GM20000 (cell line): ENCODE measurements at places on chromosomes 12 and 14.

- no peak for DNase-seq
Observed at GRCh38 chr12:47908738-47909137, 3.9 kb upstream of the VDR start.

DNA sequence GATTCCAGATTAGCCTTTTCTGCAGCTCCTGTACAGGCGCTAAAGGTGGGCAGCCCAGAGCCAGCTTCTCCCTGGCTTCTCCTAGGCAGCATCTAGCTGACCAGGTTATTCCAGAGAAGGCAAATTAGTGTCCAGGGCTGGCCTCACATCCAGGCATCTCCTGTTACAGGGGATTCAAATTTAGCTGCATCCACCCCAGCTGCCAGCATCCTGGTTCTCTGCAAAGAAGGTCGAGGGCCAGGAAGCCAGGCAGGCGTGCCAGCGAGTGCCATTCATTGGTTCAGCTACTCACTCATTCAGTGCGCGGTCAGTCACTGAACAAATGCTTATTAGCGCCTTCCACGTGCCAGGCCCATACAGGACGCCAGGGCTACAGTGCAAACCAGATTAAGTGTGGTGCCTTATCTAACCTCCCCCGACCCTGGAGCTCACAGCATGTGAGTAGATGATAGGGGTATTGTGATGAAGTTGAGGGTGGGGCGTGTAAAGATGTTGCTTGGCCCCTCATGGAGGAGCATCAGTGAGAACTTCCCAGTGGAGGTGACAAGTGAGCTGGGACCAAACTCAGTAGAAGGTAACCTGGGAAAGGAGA is 15.7 kb upstream of the FAM222A start:
- DNase-seq, result no peak

- no peak for DNase-seq
Observed at GRCh38 chr14:56100556-56100955, 17.7 kb upstream of the PELI2 start.

- no peak for DNase-seq
Observed at GRCh38 chr12:9651265-9651729, 18.2 kb upstream of the CLEC2D start.

DNA sequence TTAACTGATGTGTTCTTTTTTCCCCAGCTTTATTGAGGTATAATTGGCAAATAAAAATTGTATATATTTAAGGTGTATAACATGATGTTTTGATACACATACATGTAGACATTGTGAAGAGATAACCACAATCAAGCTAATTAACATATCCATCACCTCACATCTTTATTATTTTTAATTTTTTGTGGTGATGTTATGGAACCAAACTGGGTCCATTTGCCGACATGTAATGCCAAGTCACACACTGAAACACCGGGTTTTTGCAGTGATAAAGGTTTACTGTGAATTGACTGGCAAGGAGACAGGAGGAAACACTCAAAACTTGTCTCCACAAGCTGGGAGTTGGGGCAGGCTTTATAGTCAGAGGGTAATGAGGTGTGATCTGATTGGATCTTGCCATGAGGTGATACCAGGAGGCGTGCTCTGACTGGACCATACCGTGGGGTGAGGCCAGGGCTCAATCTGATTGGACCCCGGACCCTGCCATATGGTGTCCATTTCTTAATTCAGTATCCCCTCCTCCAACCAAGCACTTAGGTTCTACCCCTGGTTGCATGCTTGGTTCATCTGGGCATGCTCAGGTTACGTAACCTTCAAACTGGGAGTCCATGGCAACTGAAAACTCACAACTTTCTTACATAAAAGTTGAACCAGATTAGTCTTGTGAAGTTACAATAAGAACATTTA is 11.8 kb upstream of the WSCD2 start:
- DNase-seq, result no peak

- DNase-seq, result no peak
Observed at GRCh38 chr12:125564753-125565152, 499.5 kb downstream of the AACS start.

DNA sequence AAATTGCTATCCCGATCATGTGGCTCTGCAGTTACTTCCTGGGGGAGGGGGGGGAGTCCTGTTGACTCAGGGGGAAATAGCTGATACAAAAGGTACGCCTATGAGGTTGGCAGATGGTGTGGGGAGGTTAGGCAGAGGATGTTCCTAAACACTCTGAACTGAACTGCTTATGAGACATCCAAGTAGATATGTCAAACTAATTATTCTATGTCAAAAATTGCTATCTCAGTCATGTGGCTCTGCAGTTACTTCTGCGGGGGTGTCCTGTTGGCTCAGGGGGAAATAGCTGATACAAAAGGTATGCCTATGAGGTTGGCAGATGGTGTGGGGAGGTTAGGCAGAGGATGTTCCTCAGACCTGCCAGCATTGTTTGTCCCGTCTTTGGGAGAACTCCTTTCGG is 5.1 kb upstream of the VCPKMT start:
- no peak for DNase-seq

- no peak for DNase-seq
Observed at GRCh38 chr14:65483647-65484046, 71.1 kb downstream of the FUT8 start.

GRCh38 chr14:101253948-101254347 is 307.3 kb upstream of the DIO3 start:
- no peak for DNase-seq

DNA sequence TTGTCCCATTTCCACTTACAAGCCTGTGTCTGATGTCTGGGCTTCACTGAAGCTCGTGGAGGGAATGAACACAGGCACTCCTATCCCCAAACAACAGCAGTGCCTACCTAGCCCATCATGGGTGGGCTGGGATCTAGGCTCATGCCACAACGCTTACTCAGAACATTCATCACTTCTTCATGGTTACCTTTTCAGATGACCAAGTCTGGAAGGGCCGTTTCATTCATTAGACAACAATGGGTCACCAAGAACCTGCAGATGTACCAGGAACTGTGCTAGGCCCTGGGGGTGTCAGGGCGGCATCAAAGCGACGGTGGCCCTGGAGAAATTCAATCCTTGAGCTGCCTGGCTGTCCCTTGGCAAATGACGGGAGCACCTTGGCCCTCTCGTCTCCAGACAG is 64.9 kb upstream of the FZD10 start:
- DNase-seq, result no peak

DNA sequence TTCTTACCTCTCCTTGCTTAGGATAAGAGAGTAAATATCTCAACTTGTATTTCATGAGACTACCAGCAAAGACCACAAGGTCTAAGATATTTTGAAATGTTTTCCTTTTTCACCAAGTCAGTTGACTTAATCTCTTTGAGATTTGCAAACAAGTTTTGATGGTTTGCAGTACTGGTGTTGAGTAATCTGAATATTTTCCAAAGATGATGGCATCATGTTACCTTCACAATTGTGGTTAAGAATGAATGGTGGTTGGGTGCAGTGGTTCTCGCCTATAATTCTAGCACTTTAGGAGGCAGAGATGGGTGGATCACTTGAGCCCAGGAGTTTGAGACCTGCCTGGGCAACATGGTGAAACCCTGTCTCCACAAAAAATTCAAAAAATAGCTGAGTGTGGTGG is 225.7 kb downstream of the TMTC2 start:
- DNase-seq, result no peak

- no peak for DNase-seq
Observed at GRCh38 chr14:70332015-70332414, 27.5 kb downstream of the COX16 start.

DNA sequence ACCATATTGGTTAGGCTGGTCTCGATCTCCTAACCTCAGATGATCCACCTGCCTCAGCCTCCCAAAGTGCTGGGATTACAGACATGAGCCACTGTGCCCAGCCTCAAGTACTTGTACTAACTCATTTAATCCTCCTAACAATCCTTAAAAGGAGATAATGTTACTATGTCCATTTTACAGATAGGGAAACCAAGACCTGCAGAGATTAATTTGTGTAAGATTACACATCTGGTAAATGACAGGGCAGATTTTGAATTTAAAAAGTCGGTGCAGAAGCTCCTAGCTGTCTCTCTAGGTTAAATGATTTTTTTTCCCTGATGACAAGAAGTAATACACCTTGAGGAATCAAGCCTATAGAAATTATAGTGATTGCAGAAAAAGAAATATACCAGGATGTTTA is 13.7 kb upstream of the HECTD1 start:
- DNase-seq, result no peak

DNA sequence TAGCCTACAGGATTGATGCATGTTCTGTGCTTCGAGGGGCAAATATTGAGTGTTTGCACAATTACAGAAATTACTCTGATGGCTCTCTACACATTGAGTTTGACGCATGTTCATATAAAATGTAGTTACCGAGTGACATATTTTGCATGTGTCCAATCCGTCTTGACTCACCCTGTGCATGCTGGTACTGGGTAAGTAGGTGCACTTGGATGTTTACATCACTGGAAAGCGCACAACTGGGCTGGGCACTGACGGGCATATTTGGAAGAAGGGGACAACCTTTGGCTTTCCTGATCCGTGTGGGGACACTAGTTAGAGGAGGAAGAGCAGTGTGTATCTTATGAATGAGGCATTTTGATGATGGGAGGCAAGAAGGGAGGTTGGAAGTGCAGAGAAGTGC is 4.9 kb upstream of the KRT6A start:
- no peak for DNase-seq

GRCh38 chr12:89156862-89157262 is 195.4 kb downstream of the DUSP6 start:
- no peak for DNase-seq

GRCh38 chr12:51626629-51627028 is 35.6 kb downstream of the SCN8A start:
- DNase-seq, result no peak
